ENCODE measurements at places on chromosomes 5 and 9.

DNA sequence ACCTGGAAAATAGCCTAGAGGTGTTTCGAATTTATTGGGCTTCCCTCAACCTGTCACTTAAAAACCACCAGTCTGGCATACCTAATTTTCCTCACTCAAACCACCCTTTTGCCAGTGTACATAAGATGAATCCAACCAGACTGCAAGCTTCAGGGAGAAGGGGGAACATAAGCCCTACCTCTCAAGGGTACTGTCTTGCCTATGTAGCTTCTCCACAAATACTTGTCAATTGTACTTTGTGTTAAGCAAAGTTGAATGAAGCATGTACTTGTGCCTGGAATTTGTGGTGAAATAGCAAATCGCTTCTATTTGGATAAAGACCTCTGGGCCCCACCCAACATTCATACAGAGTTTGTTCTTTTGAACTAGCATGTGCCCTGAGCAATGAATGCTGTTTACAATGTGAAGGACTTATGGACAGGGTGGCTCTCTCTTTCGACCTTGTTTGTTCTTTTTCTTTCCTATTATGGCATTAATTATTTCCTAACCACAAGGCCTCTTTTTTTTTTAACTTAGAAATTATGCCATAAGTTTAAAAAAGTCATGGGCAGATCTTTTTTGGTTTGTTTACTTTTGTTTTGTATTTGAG lies 580.2 kb downstream of the EBF1 start:
- DNase-seq = no peak

DNA sequence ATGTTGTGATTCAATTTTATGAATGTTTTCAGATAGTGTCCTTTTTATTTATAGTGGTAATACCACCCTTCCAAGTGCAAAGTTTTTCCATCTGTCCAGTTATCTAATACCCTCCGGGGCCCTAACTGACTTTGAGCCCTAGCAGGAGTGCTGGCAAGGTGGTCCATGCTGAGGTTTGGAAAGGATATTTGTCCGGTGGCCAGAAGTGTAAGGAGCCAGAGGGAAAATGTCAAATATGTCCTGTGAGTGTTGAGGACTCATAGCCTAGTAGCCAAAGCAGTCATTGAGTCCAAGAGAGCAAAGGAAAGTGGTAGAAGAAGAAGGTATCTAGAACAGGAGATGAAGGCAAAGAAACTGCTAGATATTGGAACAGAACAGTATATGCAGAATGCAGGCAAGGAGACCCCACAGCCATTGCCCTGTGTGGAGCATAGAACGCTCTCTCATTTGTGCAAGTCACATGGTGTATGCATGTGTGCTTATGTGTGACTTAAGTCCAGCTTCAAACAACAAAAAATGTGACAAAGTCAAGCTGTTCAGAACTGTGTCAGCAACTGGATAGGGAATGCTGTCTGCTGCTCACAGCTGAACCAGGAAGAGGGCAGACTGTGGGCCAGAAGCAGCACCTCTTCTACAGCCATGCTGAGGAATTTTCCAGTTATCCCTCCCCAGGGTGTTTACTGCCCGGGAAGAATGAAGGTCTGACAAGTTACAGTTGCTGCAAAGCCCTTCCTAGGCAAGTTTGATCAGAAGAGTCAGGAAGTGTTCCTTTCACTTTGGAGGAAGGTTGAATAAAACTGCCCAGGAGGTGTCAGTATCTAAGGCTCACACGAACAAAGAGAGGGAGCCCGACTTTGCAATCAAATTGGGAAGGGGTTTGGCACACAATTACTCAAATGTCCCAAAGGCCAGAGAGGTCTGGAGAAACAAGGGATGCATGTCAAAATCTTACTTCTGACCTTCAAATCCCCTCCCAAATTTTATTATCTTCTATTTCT lies 463.3 kb upstream of the DMAC1 start:
- peak; percentile 42 for DNase-seq

DNA sequence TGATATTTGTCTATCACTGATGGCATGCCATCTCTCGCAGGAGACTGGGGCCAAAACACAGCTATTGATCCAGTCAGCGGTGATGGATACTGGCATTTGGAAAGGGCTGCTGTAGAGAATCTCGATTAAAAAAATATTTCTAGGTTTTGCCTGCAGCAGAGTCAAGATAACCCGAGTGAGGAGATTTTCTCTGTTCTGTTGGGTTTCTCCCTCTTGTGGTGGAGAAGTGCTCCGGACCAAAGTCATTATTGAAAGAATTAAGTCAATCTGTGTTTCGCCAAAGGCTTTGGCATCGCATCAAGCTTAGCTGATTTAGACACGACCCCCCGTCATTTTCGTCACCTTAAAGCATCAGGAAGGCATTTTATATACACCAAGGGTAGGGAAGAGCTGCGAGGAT lies 97.1 kb upstream of the IRX2 start:
- no peak for DNase-seq

DNA sequence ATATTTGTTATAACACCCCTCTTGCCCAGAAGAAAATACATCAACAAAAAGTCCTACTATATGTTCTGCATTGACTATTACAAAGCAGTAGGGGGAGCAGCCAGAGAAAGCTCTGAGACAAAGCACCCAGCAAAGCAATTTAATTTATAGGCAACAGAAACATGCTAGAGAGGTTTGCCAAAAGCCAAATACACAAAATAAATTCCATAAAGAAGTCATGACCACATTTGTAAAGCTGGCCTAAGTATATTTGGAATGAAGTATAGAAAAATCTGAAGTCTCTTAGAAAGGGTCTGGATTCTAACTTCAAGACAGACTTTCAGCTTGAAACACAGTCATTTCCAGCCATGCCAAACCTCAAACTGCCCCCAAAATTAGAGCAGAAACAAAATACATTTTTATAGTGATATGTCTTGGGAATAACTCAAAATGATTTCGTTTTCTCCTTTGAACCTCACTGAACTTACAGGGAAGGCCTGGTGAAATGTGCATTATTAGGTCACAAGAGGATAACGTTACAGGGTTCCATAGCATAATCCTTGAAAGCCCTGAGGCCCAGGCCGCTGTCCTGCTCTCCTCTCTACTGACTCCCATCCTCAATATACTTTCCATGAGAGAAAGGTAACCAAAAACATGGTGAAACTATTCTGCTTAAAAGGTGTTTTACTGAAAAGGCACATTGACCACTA lies 451.8 kb downstream of the RAB3C start:
- peak; percentile 22 for DNase-seq

DNA sequence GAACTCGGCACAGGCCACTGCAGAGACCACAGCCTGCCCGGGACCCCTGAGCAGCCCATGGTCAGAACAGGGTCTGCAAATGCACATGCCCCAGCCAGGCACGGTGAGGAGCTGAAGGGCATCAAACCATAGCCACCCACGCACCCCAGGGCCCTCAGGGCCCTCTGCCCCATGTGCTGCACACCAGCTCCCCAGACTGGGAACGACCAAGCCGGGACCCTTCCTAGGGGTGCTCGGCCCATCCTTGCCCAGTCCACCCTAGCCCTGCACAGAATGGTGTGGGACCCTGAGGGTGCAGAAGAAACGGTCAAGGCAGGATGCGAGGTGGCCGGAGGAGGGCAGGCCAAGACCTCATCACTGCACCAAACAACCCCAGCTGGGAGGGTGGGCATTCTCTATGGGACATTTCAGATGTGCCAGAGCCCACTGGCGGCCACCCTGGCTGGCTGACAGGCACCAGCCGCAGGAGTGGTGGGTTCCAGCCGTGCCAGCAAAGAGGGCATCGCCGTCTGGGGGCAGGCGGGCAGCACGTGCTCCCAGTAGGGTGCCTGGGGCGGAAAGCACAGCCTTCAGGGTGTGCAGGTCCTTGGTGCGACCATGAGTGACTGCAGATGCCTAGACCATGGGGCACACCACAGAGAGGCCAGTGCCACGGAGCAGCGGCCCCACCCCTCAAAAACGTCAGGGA lies 16.4 kb downstream of the SLC12A7 start:
- no peak for DNase-seq

GRCh38 chr5:169958278-169958677 lies 22.0 kb downstream of the INSYN2B start:
- DNase-seq = no peak

DNA sequence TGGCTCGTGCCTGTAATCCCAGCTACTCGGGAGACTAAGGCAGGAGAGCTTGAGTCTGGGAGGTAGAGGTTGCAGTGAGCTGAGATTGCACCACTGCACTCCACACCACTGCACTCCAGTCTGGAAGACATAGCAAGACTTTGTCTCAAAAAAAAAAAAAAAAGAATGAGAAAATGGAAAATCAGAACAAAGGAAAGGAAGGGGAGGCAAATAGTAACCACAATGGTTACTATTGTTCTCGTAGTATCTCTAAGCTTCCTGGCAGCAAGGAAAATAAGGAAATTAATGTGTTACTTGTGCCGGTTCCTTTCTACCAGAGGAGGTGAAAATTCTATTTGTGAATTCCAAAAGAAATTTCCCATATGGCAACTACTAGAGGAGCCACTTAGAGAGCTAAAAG lies 48.5 kb upstream of the BNC2 start:
- no peak for DNase-seq

GRCh38 chr5:17196697-17197096 lies 20.7 kb upstream of the BASP1 start:
- DNase-seq = no peak

DNA sequence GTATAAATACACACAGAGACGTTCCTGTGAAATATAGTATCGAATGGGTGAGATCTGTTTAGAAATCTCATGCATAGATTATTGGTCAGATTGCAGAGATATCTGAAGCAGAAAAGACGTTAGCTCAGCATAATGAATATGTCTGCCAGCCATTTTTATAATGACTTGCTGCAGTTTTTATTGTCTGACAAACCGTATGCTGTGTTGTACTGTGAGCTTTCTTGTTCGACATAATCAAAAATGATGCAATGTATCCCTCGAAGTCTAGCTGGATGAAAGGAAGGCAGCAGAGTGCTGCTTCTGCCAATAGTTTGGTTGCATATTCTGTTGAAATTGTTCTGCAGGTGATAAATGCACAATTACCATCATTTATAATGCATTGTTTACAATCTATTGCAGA lies 514.9 kb upstream of the ARRDC3 start:
- no peak for DNase-seq

- no peak for DNase-seq
These were observed 12.7 kb downstream of the STK10 start for GRCh38 chr5:172175263-172175719.

DNA sequence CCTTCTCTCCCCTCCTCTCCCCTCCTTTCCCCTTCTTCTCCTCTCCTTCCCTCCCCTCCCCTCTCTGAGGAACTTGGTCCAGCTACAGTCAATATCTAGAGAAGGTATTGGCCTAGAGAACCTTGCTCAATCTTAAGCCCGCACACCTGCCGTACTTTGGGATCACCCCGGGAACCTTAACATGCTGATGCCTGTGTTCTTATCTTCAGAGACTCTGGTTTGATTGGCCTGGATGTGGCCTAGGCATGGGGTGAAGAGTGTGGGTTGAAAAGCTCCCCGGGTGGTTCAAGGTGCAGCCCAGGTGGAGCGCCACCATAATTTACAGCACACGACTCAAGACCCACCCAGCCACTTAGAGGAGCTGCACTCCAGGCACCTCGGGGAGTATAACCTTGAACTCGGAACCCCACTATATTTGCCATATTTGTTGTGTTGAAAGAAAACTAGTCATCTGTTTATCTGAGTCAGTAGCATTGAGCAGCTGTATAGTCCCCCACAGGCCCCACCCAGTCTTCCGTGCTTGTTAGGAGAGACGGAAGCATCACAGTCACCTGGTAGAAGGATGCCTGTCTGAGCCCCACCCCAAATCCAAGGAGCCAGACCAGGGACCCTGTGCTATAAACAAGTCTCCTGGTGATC lies 14.4 kb upstream of the PHF19 start:
- DNase-seq = no peak

- no peak for DNase-seq
These were observed 256.4 kb upstream of the TARS1 start for GRCh38 chr5:33184367-33184766.

DNA sequence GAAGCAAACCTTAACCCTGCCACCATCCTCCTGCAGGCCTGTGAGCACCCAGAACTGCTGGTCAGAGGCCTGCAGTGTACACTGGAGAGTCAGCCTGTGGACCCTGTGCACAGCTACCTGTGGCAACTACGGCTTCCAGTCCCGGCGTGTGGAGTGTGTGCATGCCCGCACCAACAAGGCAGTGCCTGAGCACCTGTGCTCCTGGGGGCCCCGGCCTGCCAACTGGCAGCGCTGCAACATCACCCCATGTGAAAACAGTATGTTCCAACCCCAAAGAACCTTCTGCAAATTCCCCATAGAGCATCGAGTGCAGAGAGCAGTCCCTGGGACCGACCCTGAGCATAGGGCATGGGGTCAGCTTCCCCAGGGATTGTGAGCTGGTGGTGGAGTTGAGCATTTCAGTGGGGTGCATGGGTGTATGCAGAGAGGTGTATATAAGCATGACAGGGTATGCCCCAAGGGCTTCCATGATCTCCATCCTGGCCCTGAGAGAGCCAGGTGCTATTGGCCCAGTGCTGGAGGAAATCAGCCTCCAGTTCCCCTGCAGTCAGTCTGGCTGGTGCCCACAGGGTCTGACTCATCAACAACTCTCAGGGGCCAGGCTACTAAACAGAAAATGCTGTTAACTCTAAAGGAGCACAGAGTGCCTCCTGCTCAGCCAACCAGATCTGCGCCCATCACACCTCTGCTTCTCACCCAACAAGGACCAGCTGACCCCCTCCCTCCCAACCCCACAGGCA lies 126.2 kb downstream of the SAXO1 start:
- no peak for DNase-seq

GRCh38 chr9:124500796-124501611 lies 6.2 kb downstream of the NR5A1 start:
- DNase-seq = no peak

DNA sequence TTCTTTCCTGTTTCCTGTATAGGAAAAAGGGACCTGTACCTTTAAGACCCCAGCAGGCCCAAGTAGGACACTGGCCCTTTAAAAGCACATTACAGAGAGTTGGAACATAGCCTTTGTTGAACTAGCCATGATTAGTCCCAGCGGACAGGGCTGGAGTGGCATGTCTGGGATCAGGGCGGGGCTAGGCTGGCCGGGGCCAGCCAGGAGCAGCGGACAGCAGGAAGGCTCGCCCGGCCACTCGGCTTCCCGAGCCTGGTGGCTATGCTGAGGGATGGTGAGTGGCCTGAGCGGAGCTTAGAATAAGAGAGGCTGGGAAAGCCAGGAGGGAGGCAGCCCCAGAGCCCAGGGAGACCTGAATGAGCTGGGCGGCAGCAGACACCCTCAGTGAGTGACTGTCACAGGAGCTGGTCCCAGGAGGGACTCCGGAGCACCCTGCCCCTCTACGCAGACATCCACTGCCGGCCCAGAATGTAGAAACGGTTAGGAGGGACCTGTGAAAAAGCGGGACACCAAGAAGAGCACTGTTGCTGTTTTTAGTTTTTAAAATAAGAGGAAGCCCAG lies 92.1 kb downstream of the DAB2IP start:
- peak; percentile 66 for DNase-seq

GRCh38 chr9:2693056-2693455 lies 24.3 kb upstream of the KCNV2 start:
- DNase-seq = no peak

- no peak for DNase-seq
These were observed 9.4 kb downstream of the ADAMTSL2 start for GRCh38 chr9:133543772-133544467.

- DNase-seq = no peak
These were observed 695.1 kb downstream of the TAF11L14 start for GRCh38 chr5:18329328-18329727.

All from right kidney (tissue), 9 donors.